Activated T-helper 1 cell treated with anti-CD3 and anti-CD28 coated beads, Interleukin-12 subunit alpha, Interleukin-12 subunit beta, Interleukin-2, Interleukin-4 antibody, amounts not matched to agents 30 ng/mL and 10 ng/mL and 1 ng/mL, durations not matched to agents 14 hours and 24 hours and 36 hours (primary cell): ENCODE measurements at places on chromosomes 1 and 21.

GRCh38 chr1:17215545-17215890, 10.6 kb downstream of the PADI1 start:
- H3K4me3 ChIP-seq = no peak overlapping the region
- H3K27ac ChIP-seq = no peak overlapping the region
- no peaks in the 10 kb centered on the region for H3K36me3 ChIP-seq
- DNase-seq = no peak
- H3K4me1 ChIP-seq = peaks cover 14% of the 10 kb centered on the region

GRCh38 chr1:1336446-1336845, 5.4 kb downstream of the TAS1R3 start:
- no peaks in the 10 kb centered on the region for H3K27me3 ChIP-seq
- no peak for DNase-seq
- H3K36me3 ChIP-seq = peaks cover 10% of the 10 kb centered on the region
- H3K27ac ChIP-seq = no peak overlapping the region

DNA sequence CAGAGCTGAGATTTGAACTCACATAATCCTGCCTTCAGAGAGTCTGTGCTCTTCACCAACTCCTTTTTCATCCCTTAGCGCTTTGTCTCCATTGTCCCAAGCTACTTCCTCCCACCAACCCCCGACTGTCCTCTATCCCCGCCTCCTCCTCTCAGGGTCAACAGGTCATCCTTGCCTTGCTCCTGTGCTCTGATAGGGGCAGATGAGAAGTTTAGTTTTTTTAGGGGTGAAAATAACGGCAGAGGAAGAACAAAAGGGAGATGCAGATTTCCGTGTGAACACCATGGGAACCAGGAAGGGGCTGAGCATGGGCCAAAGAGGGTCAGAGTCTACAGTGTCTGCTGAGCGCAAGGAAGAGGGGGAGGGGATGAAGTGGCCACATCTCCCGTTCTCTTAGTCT, 31.9 kb downstream of the GLUL start:
- H3K4me3 ChIP-seq = no peak overlapping the region
- no peak overlapping the region for H3K27ac ChIP-seq
- H3K27me3 ChIP-seq = no peaks in the 10 kb centered on the region
- DNase-seq = no peak
- H3K36me3 ChIP-seq = no peaks in the 10 kb centered on the region
- H3K4me1 ChIP-seq = no peaks in the 10 kb centered on the region

GRCh38 chr1:35432231-35432630, 125.0 kb downstream of the KIAA0319L start:
- H3K4me3 ChIP-seq = no peak overlapping the region
- DNase-seq = no peak
- H3K27ac ChIP-seq = no peak overlapping the region
- peaks cover 15% of the 10 kb centered on the region for H3K4me1 ChIP-seq
- H3K36me3 ChIP-seq = peaks cover 33% of the 10 kb centered on the region
